ENCODE measurements at places on chromosomes 6 and 20.

DNA sequence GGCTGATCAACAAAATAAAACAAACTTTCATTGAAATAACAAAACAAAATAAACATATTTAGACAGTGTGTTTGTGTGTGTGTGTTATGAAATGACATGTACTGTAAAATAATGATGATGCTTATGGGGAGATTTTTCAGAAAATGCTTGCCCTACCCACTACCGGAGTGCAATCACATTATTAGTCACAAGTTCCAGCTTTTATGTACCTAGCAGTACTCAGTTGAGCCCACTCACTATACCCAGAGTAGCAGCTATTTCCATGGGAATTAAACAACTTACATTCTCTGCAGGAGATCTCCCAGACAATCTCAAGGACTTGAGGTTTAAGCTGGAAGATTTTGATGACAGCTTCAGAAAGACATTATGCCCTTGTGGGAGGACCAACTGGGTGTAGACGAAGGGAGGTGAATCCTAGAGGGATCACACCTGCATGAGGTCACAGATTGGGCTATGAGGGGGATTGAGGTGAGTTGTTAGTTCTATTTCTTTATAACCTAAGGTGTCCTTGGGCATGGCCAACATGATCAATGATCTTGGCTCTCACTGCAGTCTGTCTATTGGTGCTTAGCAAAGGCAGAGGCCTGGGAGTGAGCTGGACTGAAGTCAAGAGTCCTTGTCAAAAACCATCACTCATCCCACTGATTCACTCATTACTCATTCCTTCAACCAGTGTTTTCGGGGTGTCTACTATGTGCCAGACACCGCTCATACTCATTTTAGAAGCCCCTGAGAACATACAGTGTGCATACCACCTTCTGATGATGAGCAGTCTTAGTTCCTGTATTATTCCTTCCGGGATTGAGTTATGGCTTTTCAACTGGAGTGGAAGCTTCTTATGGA, 6.7 kb upstream of the CLIC5 start:
- peak; percentile 57 for DNase-seq

GRCh38 chr6:28446818-28447511, 3.7 kb upstream of the ZSCAN23 start:
- DNase-seq = no peak

- no peak for DNase-seq
Measured at GRCh38 chr6:12007473-12007872, 4.6 kb upstream of the HIVEP1 start.

- peak; percentile 31 for DNase-seq
Measured at GRCh38 chr20:16517946-16518783, 55.1 kb downstream of the KIF16B start.

DNA sequence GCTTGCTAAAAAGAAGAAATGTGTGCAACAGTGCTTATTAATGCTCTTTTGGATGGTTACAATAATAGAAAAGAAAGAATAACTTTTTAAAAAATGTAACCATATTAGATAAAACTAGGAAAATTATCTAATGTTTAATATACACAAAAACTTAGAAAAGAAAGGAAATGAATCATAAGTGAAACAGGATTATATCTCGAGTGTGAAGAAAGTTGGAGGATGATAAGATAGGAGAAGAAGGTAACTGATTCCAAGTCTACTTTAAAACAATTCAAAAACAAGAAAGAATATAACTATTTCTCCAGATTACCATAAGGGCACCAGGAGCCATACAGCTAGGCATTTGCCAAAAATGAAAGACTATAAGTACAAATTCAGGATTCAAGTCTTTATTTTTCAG, 73.0 kb downstream of the PHIP start:
- no peak for DNase-seq

- no peak for DNase-seq
Measured at GRCh38 chr20:36210436-36211021, 25.7 kb upstream of the AAR2 start.

DNA sequence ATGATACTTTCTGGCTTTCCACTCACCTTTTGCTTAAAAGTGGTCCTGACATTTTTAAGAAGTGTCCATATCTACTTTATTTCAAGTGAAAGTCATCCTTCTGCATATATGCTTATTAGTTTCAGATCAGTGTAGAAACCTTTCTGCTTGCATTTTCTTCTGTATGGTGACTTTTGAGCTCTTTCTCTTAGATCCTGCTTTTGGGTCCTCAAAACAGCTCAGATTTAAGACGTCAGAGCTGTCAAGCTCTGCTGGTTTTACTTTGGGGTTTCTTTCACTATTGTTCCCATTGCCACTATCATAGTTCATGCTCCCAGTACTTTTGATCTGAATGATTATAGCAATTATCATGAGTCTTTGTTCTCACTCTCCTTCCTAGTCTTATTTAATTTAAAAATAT, 41.7 kb downstream of the BCKDHB start:
- DNase-seq = no peak

GRCh38 chr6:3627501-3627900, 124.0 kb downstream of the PXDC1 start:
- DNase-seq = no peak

- no peak for DNase-seq
Measured at GRCh38 chr6:111590209-111590980, 15.3 kb downstream of the TRAF3IP2 start.

GRCh38 chr6:1063671-1064355, 248.1 kb upstream of the FOXQ1 start:
- no peak for DNase-seq

- no peak for DNase-seq
Measured at GRCh38 chr6:112939563-112939962, 592.4 kb downstream of the RFPL4B start.

DNA sequence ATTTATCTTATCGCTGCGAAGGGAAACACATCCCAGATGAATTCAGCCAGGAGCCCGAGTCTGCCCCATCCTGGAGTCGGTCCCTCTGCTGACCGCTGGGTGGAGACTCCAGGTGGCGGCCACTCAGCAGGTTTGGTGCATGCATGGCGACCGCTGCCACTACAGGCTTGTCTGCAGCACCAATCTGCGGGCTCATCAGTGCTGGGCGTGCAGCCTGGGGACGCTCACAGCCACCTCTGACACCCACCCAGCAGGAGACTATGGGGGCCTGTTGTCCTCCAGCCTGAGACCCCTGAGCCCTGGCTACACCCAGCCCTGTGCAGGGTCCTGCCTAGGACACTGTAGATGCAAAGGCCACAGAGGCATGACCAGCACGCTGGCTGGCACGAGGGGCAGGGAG, 40.5 kb upstream of the GATA5 start:
- no peak for DNase-seq

- no peak for DNase-seq
Measured at GRCh38 chr20:42361402-42361970, 743.3 kb upstream of the CHD6 start.

DNA sequence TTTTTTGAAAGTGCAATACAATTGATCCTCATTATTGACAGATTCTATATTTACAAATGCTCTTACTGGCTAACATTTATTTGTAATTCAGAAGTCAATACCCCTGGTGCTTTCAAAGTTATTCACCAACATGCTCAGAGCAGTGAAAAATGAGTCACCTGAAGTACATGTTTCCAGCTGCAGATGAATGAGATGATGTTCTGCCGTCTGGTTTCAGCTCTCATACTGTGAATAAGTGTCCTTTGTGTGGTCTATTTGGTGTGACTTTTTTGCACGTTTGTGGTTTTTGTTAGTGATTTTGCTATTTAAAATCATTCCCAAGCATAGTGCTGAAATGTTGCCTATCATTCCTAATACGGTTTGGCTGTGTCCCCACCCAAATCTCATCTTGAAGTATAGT, 22.3 kb upstream of the EYA4 start:
- no peak for DNase-seq

DNA sequence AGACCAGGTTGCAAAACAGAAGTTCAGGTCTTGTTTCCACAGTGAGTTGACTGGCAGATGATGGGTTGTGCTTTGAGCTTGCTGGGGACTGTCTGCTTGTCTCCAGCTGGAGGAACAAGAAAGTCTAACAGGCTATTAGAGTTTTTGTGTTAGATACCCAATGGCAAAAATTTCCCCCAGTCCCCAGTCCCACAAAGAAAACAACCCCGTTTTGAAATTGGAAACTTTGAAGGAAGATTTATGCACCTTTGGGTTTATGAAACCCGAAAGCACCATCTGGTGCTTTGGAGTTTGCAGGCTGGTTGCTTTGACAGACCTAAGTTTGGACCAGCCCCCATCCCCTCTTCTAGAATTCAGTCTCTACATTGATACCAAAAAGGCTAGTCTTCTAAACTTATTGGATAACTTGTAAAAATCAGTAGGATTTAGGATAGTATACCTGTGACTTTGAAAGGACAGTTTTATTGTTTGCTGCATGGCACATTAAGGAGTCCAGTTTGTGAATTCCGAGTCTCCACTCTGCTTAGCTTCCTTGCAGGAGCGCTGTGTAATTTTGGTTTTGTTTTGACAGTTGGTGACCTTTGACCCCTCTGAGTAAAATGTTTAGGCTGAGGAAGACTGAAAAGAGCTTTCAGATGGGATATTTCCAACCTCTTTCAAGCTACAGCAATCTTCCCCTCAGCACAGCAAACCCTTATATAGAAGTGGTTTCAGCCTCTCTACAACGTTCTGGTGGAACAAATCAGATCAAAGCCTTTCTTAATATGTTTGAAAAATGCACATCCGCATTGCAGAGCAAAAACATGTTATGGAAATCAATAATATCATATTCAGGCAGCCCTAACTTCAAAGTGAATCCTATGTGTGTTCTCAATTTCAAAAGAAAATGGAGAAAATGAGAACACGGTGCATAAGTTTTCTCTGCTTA, 25.5 kb upstream of the PRL start:
- DNase-seq = no peak

DNA sequence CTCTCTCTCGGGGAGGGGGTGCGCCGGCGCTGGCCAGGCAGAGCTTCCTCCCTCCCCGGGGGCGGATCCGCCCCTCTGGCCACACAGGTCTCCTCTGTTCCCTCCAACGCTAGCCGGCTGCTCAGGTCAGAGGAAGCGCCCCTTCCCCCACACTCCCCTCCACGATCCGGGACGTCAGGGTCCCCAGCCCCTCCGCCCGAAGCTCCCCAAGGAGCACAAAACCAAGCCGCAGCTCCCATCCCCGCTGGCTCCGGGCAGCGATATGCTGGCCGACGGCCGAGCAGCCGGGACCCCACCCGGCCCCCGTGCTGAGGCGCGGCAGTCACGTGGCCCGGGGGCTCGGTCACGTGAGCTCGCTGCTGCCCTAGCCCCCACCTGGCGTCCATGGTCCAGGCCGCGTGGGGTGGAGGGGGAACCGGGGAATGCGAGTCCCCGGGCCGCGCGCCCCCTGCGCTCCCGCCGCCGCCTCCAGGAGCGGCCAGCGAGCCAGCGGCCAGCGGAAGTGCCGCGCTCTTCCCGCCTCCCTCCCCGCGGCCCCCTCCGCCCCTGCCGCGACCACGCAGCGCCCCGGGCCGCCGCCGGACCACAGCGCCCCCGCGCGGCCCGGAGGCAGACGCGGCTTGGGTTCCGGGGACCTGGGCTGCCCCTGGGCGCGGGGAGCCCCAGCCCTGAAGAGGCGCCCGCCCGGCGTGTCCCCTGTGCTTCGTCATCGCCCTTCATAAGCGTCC, at the start of gene SLC35B2:
TSS of gene SLC35B2 (minus strand) at position 504 of the 728 bp plus-strand sequence. CDS start at position 386, 118 bp downstream.
- peak; percentile 65 for DNase-seq

DNA sequence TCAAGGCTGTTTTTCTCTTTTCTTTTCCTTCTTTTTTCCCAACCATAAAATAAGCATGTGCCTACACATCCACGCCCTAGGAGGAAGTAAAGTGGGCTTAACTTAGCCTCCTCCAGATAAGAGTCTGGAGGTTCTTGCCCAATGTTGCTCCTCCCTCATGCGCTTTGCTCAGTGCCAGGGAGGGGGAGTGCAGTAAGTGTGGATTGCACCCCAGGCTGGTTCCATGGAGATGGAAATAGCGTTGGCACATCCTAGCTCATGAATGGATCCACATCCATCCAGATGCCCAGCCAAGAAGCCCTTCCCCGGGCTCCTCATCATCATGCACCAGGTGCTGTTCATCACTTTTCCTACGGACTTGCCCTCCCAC, 58.2 kb downstream of the NEDD9 start:
- DNase-seq = no peak

- DNase-seq = no peak
Measured at GRCh38 chr6:26457264-26457805, 420 bp upstream of the BTN2A1 start.

DNA sequence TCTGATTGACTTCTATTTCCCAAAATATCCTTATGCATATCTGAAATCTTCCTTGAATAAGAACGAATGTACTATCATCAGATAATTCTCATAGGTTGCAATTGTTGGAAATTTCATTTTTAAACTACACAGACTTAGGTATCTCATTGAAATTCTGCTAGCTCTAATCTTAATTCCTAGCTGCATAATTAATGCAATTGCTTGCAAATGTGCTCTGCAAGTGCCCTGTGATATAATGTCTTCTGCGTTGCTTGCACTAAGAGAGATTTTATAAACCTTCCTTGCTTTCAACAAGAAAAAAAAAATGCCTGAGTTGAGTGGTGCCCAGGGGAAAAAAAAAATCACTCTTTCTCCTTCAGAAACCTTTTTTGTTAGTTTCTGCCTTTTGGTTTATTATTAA, 354.9 kb downstream of the TFAP2A start:
- DNase-seq = no peak

DNA sequence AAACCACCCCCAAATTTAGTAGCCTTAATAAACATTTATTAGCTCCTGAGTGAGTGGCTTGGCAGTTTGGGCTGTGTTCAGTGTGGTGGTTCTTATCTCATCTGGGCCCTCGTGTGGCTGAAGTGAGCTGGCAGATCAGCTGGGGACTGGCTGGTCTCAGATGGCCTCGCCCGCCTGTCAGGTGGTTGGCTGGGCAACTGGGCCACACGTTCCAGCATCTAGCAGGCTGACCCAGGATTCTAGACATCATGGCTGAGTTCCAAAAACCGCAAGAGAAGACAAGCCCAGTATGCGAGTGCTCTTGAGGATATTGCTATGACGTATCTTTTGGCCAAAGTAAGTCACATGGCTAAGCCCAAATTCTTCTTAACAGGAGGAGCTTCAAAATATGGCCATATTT, 28.9 kb downstream of the EIF2S2 start:
- DNase-seq = no peak

DNA sequence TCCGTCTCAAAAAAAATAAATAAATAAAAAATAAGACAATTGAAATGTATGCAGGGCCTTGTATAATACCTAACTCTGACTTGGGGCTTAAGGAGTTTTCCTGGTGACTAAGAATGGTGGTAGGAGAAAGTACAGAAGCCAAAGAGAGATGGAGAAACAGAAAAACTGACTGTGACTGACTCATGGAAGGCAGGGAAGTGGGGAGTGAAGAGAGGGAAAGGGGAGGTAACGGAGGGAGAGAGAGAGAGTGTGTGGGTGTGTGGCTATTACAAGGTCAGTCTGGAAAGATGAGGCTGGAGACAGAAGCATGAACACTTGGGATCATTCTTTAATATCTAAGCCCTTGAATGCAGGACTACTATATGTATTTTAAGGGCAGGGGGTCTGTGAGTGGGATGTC, 38.5 kb downstream of the SNRNP48 start:
- no peak for DNase-seq

GRCh38 chr20:2446845-2447244, 23.7 kb downstream of the SNRPB start:
- DNase-seq = no peak

Measured in activated CD4-positive, alpha-beta T cell treated with anti-CD3 and anti-CD28 coated beads, Interleukin-2, Interleukin-4, amounts not matched to agents 100 ng/mL and 50 ng/mL, durations not matched to agents 16 hours and 8 hours (primary cell).